Pancreas (tissue), 10 donors: ENCODE measurements at places on chromosomes 6 and 20. TPM values are rescaled to one million over a fixed set of nuclear protein-coding genes. Genes with fewer than 3 reads are reported as not detected.
A peak's percentile ranks its signal among the peaks of the same experiment; 100 is the strongest.

GRCh38 chr6:99434702-99435530, 9.8 kb upstream of the PNISR start:
- H3K4me1 ChIP-seq: no peaks in the 10 kb centered on the region
- H3K27ac ChIP-seq: no peak overlapping the region
- no peaks in the 10 kb centered on the region for H3K27me3 ChIP-seq
- H3K36me3 ChIP-seq: no peaks in the 10 kb centered on the region
- H3K4me3 ChIP-seq: no peak overlapping the region

DNA sequence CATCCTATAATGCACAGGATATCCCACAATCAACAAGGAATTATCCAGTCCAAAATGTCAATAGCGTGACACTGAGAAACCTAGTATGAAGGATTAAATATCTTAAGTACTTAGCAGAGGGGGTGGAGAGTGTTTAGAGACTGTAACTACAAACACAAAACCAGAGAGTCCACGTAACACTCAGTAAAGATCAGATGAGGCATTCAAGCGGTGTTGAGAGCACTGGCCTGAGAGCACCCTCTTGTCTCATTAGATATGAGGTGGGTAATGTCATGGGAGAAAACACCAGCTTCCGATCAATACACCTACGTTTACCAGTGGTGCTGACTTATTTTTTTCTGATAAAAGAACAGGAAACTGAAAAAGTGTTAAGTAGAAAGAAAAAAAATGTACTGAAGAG, 2.3 kb downstream of the FAM184A start:
- DNase-seq: no peak
- H3K27ac ChIP-seq: no peak overlapping the region
- peaks cover 14% of the 10 kb centered on the region for H3K4me1 ChIP-seq
- H3K27me3 ChIP-seq: no peaks in the 10 kb centered on the region
- no peak overlapping the region for H3K4me3 ChIP-seq

FERMT1 gene
- polyA plus RNA-seq: 0.80 TPM

GRCh38 chr6:100959280-100959679, 78.2 kb upstream of the ASCC3 start:
- no peak for DNase-seq
- H3K4me3 ChIP-seq: no peak overlapping the region
- no peak overlapping the region for H3K27ac ChIP-seq
- H3K27me3 ChIP-seq: no peaks in the 10 kb centered on the region
- H3K4me1 ChIP-seq: no peaks in the 10 kb centered on the region

- H3K4me3 ChIP-seq: peak overlapping the region; percentile 86
- no peaks in the 10 kb centered on the region for H3K36me3 ChIP-seq
- DNase-seq: no peak
- peaks cover 12% of the 10 kb centered on the region for H3K4me1 ChIP-seq
These were observed 884 bp downstream of the SLC2A10 start for GRCh38 chr20:46710153-46710913.

DNA sequence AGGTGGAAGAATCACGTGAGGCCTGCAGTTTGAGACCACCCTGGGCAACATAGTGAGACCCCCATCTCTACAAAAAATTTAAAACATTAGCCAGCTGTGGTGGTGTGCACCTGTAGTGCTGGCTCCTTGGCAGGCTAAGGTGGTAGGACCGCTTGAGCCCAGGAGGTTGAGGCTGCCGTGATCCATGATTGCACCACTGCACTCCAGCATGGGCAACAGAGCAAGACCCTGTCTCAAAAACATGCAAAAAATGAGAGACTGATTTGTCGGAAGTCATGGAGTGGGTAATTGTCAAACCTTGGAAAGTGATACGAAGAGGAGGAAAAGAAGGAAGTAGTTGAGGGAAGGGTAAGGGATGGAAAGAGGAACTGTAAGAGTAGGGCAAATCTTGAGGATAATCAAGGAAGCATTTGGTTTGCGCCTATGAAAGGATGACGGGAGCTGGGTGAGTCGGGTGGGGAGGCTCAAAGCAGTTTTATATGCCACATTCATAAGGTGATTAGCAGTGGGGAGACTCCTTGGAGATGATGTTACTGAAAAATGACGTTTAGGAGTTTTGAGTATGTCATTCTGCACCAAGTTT, 14.5 kb downstream of the L3MBTL3 start:
- no peak overlapping the region for H3K4me3 ChIP-seq
- DNase-seq: no peak
- no peak overlapping the region for H3K27ac ChIP-seq
- H3K27me3 ChIP-seq: no peaks in the 10 kb centered on the region

DNA sequence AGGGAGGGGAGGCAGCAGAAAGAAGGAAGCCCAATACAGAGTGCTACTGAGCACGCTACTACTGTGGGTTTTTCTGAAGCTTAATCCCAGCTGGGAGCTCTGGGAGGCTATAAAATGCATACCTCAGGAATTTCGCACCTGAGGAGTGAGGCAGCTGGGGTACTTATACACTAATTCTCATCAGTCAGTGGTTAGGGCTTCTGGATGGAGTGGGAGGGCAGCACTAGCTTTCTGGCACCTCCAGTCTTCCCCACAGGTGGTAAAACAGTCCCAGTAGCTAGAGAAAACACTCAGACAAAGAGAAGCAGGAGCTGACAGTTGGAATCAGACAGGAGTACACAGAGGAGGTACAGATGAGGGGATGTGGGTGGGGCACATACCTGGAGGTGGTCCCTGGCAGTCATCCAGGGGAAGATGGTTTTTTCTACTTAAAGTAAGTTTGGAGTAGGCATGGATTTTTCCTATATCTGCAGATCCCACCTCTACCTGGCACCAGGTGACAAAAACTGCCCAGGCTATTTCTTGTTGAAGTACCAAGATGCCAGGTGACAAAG, 37.8 kb downstream of the CPXM1 start:
- H3K4me1 ChIP-seq: peaks cover 3% of the 10 kb centered on the region
- no peak for DNase-seq
- no peak overlapping the region for H3K4me3 ChIP-seq
- H3K27me3 ChIP-seq: no peaks in the 10 kb centered on the region
- no peak overlapping the region for H3K27ac ChIP-seq
- no peaks in the 10 kb centered on the region for H3K36me3 ChIP-seq

SOBP gene
- 3.5 TPM for polyA plus RNA-seq
